CD8-positive, alpha-beta T cell (primary cell): ENCODE measurements at places on chromosomes 13 and 19. TPM values are rescaled to one million over a fixed set of nuclear protein-coding genes. Genes with fewer than 3 reads are reported as not detected.

DNA sequence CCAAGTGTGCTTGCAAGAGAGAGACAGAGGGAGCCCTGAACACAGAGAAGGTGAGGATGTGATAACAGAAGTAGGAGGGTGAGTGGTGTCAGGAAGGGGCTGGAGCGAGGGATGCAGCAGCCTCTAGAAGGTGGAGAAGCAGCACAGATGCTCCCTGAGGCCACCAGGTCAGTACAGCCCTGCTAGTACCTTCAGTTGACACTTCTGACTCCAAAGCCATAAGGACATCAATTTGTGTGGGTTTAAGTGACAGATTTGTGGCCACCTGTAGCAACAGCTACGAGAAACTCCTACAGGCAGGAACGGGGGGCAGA lies 6.9 kb downstream of the ERICH4 start:
- DNase-seq = no peak

DNA sequence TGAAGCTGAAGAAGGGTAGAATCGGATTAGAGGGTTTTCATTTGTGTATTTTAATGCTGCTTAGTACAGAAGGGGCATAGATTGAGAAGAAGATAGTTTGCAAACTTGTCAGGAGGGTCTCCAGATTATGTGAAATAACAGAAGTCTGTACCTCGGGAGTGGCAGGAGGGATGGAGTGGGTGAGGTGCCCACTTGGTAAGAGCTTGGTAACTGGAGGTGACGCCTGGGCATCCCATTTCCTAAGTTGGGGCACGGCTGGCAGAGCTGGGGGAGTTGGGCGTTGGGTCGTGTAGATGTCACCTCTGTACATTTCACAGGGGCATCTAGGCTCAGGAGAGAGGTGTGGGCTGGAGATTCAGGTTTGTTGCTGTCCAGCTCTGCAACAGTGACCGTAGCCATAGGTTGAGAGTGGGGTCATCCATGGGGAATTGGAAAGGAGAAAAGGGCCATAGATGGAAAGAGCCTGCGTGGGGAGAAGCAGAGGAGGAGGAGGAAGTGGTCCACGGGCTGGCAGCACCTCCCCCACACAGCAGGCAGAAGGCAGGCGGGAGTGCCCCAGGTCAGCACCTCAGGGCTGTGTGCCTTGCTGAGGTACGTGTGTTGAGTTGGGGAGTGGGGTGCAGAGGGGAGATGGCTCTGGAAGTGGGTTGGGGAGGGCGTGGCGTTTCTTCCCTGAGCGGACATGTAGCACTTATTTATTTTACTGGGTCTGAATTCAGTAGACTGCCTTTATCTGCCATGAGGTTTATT lies 31.2 kb downstream of the MPHOSPH8 start:
- no peak for DNase-seq

GRCh38 chr19:48451624-48452023 lies 3.8 kb upstream of the KCNJ14 start:
- no peak for DNase-seq

DNA sequence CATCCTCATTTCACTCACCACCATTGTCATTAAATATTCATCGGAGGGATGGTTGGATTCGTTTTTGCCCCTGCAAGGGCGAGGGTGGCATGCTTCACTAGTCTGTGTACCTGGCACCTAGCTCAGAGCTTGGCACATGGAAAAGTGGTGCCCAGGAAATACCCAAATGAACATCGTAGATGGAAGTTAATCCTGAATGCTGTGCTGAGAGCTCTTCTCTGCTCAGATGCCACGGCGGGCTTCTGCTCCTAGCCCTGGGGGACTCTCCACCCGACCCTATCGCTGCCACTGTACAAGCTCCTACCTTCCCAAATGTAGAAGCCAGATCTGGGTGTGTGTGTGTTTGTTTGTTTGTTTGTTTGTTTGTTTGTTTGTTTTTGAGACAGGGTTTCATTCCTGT lies 113.0 kb upstream of the ZNF507 start:
- DNase-seq = no peak

DNA sequence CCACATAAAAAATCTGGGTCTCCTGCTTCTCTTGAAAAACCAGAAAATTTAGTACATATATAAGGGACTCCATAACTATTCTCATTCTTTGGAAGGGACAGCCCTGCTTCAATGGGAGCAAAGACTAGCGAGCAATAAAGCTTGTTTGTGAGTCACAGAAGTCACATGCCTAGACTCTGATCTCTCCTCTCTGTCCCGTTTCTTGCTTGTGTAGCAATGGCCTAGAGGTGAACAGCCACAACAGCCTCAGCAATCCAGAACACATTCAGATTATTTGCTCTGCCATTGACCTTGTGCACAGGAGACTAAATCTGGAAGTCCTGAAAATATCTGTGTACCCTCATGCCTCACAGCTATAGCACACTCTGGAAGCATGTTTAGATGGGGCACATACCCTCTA lies 43.2 kb downstream of the SCGB2B2 start:
- DNase-seq = no peak

GRCh38 chr19:1754636-1755466 lies 1.5 kb downstream of the ONECUT3 start:
- DNase-seq = no peak

GRCh38 chr19:15640294-15640903 lies at the start of gene CYP4F3:
Gene CYP4F3, plus strand, starts transcription at chr19:15640897. Its CDS starts 519 bp downstream, at chr19:15641416.
- no peak for DNase-seq

DNA sequence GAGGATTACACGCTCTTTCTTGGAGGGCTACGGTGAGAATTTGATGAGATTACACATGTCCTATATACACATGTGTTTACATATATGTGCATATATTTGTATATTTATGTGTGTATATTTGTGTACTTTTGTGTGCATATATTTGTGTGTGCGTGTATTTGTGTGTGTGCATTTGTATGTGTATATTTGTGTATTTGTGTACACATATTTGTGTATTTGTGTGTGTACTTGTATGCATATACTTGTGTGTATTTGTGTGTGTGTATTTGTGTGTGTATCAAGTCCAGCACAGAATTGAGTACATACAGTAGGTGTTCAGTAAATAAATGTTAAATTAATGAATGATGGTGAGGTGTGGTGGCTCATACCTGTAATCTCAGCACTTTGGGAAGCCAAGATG lies 1.8 kb downstream of the TMEM143 start:
- DNase-seq = no peak

DNA sequence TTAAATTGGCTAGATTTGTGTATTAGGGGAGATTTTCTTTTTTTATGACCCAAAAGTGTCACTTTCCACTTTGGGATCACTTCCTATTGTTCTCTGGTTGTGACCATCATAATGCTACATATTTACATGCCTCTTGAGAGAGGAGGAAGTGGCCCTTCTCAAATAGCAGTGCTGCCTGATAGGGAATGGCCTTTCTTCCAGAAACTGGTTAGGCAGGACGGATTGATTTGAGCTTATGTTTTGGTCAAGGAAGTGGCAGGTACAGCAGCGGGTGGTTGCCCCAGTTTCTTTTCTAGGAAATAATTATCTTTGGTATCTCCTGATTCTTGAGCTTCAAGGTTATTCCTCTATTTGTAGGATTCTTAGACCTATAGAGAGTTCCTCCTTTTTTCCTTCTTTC lies 21.9 kb upstream of the WTIP start:
- no peak for DNase-seq

GRCh38 chr13:66972659-66973058 lies 257.5 kb downstream of the PCDH9 start:
- DNase-seq = no peak

- DNase-seq = no peak
Observed at GRCh38 chr13:79528759-79529191, 47.8 kb downstream of the NDFIP2 start.

DNA sequence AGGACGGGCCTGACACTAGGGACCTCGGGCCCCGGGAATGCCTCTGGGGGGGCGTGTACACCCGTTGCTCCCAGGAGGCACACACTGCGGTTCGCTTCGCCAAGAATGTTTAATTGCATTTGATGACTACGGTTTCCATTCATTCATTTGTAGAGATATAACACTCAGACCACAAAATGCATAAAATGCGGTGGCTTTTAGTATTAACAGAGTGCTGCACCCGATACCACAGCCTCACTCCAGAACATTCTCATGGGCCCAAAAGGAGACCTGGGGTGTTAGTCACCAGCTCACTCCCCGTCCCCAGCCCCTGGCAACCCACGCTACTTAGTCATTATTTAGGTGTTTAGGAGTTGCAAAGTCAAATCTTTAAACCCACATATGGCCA lies 21.8 kb downstream of the HCN2 start:
- no peak for DNase-seq

- DNase-seq = no peak
Observed at GRCh38 chr13:34208336-34208735, 390.4 kb downstream of the RFC3 start.

GRCh38 chr19:33300009-33300893 lies 2.1 kb downstream of the CEBPA start:
- no peak for DNase-seq

GRCh38 chr19:10332158-10332964 lies 968 bp downstream of the RAVER1 start:
- DNase-seq = no peak

DNA sequence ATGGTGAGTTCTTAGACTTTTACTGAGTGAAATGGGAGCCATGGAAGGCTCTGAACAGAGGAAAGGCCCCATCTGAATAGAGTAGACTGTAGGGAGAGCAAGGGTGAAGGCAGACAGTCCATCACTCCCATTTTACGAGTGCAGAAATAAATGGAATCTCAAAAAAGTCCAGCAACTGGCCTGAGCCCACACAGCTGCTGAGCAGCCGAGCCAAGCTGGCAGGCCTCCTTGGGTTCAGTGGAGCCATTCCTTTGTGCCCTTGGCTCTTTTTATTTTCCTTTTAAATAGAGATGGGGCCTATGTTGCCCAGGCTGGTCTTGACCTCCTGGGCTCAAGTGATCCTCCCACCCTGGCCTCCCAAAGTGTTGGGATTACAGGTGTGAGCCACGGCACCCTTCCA lies 1.0 kb upstream of the MYH14 start:
- DNase-seq = no peak

GRCh38 chr19:11421371-11422098 lies 2.4 kb upstream of the RGL3 start:
- DNase-seq = peak; percentile 17

- DNase-seq = no peak
Observed at GRCh38 chr13:64007339-64007738, 2591.7 kb upstream of the PCDH20 start.

GRCh38 chr13:111789011-111789410 lies 277.9 kb upstream of the SOX1 start:
- DNase-seq = no peak

DNA sequence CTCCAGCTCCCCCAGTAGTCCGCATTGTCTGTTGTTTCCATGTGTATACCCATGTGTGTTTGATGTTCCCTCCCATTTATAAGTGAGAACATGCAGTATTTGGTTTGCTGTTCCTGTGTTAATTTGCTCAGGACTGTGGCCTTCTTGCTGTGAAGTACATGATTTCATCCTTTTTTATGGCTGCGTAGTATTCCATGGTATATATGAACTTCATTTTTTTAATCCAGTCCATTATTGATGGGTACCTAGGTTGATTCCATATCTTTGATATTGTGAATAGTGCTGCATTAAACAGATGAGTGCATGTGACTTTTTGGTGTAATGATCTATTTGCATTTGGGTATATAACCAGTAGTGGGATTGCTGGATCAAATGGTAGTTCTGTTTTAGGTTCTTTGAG lies 175.2 kb downstream of the PDS5B start:
- DNase-seq = no peak

DNA sequence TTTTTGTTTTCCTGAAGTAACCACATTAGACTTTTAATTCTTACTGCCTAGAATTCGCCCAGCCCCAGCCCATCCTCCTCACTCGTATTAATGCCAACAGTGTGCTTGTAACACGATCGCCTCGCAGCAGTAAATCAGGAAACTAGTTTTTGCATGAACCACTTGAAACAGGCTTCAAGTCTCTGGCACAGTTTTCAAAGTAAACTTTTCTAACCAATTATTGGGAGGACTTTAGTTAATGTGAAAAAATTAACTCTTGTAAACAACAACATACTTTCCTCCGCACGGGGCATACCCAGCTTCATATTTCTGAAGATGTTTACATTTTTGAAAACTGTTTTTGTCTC lies 39.2 kb downstream of the TNFRSF19 start:
- no peak for DNase-seq

- DNase-seq = no peak
Observed at GRCh38 chr19:32812036-32812435, 57.5 kb downstream of the SLC7A9 start.

DNA sequence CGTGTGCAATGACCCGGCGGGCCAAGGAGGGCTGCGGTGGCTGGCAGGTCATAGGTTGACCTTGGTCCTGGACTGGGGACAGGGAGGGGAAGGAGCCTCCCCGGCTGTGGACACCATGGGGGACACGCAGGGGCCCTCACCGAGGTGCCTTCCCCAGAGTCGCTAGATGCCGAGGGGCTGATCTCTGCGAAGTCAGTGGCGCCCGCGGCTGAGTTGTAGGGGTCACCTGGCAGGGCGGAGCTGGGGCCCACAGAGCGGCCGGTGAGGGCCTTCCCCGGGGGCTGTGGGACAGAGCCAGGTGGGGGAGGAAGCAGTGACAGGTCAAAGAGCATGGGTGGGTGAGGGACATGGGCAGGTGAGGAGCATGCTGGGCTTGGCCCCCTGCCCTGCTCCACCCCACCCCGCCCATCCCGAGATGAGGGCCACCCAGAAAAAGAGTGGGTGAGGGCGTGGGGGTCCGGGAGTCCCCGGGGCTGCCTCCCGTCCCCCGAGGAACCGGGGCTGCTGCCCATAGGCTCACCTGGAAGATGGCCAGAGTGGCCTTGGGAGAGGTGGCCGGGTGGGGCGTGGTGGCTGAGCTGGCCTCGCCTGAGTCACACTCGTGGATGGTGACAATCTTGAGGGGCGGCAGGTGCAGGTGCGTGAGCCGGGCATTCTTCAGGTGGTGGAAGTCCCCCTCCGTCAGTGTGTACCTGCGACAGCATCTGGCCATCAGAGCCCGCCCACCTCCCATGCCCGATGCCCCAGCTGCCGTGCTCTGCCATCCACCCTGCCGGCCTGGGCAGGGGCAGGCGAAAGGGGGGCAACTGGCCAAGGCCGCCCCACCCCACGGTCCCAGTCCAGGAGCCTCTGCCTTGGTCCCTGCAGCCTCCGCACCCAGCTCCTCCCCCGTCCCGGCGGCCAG lies 3.5 kb downstream of the CBARP start:
- no peak for DNase-seq

- DNase-seq = peak; percentile 52
Observed at GRCh38 chr19:35462476-35462953, 14.5 kb downstream of the FFAR2 start.

- no peak for DNase-seq
Observed at GRCh38 chr19:43634068-43634467, 5.6 kb downstream of the CADM4 start.

GRCh38 chr13:44416301-44416700 lies 42.7 kb downstream of the SERP2 start:
- DNase-seq = no peak

The SELENOV gene
- not detected for total RNA-seq

The C2CD4C gene
- not detected for total RNA-seq

The C1QTNF9B gene
- not detected for total RNA-seq

The C19orf33 gene
- not detected for total RNA-seq

The KLHL1 gene
- not detected for total RNA-seq

The C19orf67 gene
- not detected for total RNA-seq

The ZNF66 gene
- 8.2 TPM for total RNA-seq

The RNF225 gene
- total RNA-seq = not detected

The SYNGR4 gene
- not detected for total RNA-seq

The ZBTB32 gene
- total RNA-seq = 7.3 TPM

The PROSER3 gene
- 17.3 TPM for total RNA-seq

The CBY2 gene
- not detected for total RNA-seq

The TTYH1 gene
- total RNA-seq = not detected

The ZNF134 gene
- 36.5 TPM for total RNA-seq

The ADAMTSL5 gene
- total RNA-seq = 2.8 TPM

The TMC4 gene
- not detected for total RNA-seq

The ZNF98 gene
- total RNA-seq = not detected
